ENCODE measurements at places on chromosomes 7 and 10.

- peak; percentile 76 for DNase-seq
Observed at GRCh38 chr7:36600869-36601530, 123.3 kb downstream of the AOAH start.

DNA sequence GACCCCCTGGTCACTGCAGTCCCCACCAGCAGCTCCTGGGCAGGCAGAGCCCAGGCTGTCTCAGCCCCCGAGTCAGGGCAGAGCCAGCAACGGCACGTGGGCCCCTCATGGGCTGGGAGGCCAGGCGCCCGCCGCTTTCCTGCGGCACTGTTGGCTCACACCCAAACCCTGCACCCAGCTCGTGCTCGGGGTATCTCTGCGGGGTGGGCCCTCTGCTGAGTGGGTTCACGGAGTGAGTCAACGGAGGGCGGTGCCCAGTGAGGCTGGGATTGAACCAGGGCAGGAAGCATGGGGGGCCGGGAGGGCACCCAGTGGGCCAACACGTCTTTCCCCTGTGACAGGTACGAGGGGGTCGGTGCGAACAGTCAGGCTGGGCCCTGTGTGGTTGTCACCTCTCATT is 28.9 kb downstream of the ADAP1 start:
- DNase-seq = no peak

- peak; percentile 90 for DNase-seq
Observed at GRCh38 chr7:131895541-131896164, 339.2 kb upstream of the PODXL start.

DNA sequence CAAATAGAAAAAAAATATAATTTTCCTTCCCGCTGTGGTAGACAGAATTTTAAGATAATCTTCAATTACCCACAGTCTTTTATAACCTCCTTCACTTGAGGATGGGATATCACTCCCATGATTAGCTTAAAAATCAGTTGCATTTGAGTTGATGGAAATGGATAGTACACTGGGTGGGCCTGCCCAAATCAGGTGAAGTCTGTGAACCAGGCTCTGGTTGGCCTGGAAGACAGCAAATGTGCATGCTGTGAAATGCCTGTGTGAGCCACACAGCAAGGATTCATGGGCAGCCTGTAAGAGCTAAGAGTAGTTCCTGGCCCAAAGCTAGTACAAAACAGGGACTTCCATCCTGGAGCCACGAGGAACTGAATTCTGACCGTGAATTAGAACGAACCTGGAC is 548.0 kb downstream of the CALN1 start:
- no peak for DNase-seq

- DNase-seq = peak; percentile 17
Observed at GRCh38 chr10:29554660-29555059, 80.1 kb downstream of the SVIL start.

GRCh38 chr7:129664029-129665012 is 52.8 kb downstream of the NRF1 start:
- DNase-seq = peak; percentile 66

DNA sequence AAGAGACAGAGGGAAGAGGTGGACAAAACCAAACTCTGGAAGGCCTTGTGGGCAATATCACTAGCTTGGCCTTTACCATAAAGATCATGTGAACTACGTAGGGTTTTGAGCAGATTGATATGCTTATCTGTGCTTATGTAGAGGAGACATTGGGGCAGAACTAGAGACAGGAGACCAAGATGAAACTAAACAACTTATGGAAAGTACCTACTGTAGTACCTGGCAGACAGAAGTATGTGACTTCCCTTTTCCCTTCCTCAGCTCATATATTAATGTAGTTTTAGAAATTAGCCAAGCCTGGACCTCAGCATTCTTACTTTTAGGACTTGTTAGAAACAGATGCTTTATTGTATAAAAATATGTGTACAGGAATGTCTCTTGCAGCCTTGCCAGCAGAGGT is 14.0 kb upstream of the IL6 start:
- no peak for DNase-seq
